ENCODE measurements at places on chromosomes 4 and X.

DNA sequence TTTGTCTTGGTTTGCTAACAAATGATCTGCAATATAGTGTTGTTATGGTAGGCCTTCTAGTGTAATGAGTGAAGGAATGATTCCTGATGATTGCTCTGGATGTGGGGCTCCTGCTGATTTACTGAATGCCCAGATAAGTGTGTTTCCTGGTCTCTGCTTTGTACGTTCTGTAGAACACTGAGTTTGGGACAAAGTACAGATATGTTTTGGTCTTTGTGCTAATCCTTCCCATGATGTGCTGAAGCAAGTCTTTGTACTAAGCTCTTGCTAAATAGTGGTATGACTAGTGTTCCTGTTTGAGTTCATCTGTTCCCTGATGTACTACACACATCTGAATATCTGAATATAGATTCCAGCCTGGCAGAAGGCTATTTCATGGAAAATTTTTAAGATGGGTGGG is 36.9 kb upstream of the XIAP start:
- DNase-seq: no peak

DNA sequence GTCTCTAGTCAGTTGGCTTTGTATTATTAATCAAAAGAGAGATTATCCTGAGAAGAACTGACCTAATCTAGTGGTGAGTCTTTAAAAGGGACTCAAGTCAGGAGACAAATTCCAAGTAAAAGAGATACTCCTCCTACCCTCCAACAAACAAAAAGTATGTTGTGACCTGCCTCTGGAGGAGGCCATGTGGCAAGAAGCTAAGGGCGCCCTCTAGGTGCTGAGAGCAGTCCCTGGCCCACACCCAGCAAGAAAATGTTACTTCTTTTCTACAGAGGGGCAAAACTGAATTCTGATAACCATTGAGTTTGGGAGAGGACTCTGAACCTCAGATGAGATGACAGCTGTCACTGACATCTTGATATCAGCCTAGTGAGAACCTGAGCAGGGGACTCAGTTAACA is 953.6 kb upstream of the AGA start:
- DNase-seq: no peak

- DNase-seq: no peak
Observed at GRCh38 chr4:144579411-144580030, 66.4 kb upstream of the HHIP start.

GRCh38 chrX:22060415-22061280 is 28.5 kb downstream of the PHEX start:
- no peak for DNase-seq

- no peak for DNase-seq
Observed at GRCh38 chr4:106063009-106063408, 167.7 kb downstream of the NPNT start.

DNA sequence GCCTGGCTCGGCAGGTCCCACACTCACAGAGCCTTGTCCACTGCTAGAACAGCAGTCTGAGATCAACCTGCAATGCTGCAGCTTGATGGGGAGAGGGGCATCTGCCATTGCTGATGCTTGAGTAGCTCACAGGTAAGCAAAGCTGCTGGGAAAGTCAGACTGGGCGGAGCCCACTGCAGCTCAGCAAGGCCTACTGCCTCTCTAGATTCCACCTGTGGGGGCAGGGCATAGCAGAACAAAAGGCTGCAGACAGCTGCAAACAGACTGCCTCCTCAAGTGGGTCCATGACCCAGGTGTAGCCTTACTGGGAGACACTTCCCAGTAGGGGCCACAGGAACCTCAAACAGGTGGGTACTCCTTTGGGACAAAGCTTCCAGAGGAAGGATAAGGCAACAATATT is 110.6 kb upstream of the ADAMTS3 start:
- DNase-seq: no peak

DNA sequence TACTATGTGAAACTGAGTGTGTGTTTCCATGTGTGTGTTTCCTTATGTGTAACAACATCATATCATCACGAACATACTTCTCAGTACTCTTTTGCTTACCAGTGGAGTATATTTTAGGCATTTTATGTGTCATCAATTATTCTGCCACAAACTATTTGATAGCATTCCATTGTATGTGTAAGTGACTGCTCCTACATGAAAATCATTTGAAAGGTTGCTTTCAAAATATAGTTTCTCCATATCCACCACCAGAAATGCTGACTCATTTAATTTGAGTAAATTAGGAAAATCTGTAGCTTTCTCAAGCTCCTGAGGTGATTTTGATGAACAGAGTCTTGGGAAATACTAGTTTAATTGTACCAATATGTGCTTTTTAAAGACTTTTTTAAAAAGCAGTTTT is 376.2 kb downstream of the PCDH18 start:
- DNase-seq: no peak

- no peak for DNase-seq
Observed at GRCh38 chr4:48296365-48296764, 26.7 kb upstream of the TEC start.

GRCh38 chr4:132605551-132605950 is 543.5 kb upstream of the PCDH10 start:
- no peak for DNase-seq

GRCh38 chr4:155415662-155416061 is 38.9 kb upstream of the MAP9 start:
- no peak for DNase-seq

Measured in activated CD4-positive, alpha-beta T cell treated with anti-CD3 and anti-CD28 coated beads for 1 hour (primary cell).